Central memory CD8-positive, alpha-beta T cell (primary cell): ENCODE measurements at places on chromosomes 3 and 15.

- no peak for DNase-seq
Observed at GRCh38 chr3:164940745-164941144, 137.6 kb downstream of the SI start.

GRCh38 chr3:79202471-79203143 lies 565.2 kb downstream of the ROBO1 start:
- no peak for DNase-seq

DNA sequence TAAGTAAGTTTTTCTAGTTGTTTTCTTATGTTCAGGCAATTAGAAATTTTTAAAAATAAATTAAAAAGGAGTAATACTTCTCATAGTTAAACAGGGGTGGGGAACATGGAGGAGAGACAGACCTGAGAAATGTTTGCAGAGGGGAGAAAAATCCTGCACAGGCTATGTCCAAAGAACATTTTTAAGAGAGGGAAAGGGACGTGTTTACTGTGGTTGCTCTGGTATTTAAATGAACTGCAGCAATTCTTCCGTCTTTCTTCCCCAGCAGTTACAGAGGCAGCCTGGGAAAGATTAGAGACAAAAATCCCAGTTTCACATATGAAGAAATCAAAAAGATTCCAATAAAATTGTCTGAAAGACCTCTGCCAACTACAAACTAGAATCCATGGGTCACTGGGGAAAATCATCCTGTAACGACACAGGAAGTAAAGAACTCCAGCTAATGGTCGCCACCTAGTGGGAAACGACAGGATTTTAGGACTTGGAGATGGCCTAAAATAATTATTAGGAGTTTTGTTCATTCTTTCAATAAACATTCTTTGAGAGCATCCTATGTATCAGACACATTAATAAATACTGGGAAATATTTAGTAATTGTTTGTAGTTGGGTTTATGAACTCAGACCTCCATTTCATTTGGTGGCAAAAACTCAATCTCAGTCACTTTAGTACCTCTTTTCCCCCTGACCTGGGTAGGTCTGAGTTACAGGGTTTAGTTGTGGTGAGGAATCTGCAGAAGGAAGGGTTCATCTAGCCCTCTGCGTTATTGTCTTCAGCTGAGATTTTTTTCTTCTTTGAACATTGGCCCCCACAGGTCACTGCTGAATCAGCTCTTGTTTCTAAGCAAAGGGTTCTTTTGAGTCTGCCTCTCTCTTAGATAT lies 69.9 kb upstream of the GOLIM4 start:
- DNase-seq: no peak

- no peak for DNase-seq
Observed at GRCh38 chr3:2206536-2206935, 107.9 kb downstream of the CNTN4 start.

GRCh38 chr15:90336705-90337141 lies 15.4 kb upstream of the ZNF774 start:
- DNase-seq: no peak

DNA sequence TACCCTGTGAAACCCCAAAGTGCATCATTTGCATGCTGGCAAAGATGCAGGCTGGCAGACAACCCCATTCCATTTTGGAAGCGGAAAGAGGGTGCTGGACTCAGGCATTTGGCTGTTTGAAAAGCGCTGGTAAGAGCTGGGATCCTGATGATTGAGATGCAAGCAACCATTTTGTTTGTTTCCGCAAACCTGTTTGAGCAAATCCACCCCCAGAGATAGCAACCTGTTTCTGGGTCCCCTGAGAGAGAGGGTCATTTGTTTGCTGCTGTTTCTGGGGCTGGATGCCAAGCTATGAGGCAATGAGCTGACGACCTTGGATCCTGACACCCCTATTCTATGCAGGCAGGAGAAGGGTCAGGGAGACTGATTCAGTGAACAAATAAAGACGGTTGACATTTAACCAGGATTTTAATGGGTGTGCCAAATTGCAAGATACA lies 9.8 kb downstream of the SLC6A1 start:
- no peak for DNase-seq

DNA sequence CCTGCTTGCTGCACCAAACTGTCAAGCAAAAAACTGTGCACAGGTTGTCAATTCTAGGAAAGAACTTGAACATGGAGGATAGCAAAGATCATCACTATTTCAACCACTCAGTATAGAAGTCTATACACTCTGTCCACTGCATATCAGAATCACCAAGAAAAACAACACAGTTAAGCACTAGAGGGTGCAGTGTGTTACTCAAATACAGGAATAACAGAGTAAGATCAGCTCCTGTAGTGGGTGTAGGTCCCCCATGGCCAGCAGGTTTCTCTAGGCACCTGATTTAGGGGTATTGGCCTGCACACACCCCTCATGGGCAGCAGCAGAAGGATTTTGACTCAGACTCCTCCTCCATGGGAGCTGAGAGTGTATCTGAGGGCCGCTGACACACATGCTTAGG lies 464.1 kb downstream of the EPHA6 start:
- DNase-seq: no peak
